ENCODE measurements at places on chromosomes 5 and 9.
A peak's percentile ranks its signal among the peaks of the same experiment; 100 is the strongest.

DNA sequence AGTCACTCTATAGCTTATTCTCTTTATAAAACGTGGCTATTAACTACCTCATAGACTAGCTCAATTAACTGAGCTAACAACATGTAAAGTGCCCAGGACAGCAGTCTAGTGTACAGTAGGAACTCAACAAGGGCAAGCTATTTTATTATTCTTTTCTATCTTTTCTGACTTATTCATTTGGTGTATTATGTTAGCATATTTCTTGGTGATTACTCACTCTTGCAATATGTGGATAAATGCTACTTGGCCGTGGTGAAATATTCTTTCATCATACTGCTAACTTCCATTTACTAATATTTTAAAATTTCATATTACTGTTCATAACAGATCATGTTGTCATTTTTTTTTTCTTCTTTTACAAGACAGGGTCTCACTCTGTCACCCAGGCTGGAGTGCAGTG lies 4.9 kb downstream of the SLC25A51 start:
- no peak for DNase-seq

GRCh38 chr9:22005702-22006606 lies 3.2 kb downstream of the CDKN2B start:
- no peak for DNase-seq

DNA sequence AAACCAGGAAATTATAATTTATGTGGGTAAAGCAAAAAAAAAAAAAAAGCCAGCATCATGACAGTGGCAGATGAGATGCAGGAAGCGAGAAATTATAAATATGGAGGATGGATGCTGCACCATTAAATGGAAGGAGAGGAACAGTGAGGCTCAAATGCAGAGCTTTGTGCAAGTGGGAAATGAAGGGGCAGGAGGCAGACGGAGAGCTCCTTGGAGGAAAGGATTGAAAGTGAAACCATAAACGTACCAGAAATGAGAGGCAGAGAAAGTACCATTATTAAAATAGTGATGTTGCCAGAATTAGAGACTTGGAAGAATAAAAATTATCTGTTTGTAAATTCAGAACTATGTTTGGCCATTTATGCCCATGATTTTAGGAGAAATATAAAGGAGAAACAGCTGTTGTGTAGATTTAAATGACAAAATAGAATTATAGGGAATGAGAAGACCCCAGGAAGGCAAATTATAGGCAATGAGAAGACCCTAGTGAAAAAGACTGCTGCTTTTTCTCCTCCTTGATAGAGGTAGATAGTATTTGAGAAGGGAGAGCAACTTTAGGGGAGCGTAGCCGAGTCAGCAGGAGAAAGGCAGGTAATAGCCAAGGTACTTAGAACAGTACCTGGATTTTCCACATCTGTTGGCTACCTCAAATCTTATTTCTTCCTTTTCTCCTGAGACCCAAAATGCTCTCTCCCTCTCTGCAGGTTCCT lies 341.0 kb upstream of the CD180 start:
- DNase-seq, result no peak

- DNase-seq, result no peak
Measured at GRCh38 chr9:121538221-121538620, 38.6 kb upstream of the GGTA1 start.

GRCh38 chr9:31542384-31543055 lies 841.9 kb upstream of the ACO1 start:
- peak; percentile 36 for DNase-seq

GRCh38 chr5:54610197-54610944 lies 92.8 kb downstream of the SNX18 start:
- peak; percentile 33 for DNase-seq

DNA sequence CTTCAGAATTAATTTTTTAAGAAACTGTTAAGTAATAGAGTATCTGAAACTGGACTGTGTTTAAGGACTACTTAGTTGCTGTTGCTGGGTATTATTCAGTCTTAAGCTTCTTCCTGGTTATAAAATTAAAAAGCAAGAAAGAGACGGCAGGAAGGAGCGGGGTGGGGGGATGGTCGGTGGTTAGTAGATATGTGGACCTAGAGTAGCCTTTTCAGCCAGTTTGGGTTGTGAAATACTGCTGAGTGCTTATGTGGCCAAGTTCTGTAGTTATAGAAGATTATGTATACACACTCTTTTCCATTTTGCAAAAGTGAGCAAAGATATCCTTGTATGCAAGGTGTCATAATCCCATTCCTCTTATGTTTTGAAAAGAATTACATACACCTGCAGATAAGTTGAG lies 28.5 kb downstream of the TRIO start:
- no peak for DNase-seq

DNA sequence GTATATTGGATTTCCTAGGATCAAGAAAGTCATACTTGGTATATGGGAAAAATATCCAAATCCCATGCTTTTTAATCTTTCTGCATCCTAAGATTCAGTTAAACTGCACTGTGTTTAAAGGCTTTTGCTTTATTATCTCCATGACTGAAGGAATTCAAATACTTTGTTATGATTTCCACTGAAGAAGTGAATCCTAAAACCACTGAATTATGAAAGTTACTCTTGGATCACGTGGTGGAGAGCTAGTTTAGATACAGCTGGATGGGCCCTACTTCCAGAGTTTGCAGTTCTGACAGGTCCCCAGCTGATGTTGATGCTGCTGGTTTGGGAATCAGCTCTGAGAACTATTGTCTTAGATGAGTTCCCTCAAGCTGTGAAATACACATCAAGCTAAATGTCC lies 5.0 kb downstream of the DAB2 start:
- DNase-seq, result no peak

GRCh38 chr5:111999286-111999685 lies 242.3 kb upstream of the NREP start:
- DNase-seq, result no peak

DNA sequence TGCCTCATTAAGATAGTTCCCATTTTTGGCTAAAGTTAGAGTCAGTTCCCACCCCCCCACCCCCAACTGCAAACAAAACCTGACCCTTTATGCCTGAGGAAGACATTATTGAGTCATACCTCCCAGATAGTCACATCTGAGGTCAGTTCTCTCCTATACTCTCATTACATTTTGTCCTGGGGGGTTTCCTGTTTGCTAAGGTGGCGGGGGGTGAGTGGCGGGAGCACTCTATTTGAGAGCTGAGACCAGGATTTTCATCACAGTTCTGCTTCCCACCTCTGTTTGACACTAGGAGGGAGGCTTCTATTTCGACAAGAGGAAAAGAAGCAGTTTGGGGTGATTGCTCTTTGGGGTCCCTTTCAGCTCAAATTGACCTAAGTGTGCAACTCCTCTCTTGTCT lies 59.4 kb upstream of the ICE1 start:
- DNase-seq, result no peak
